ENCODE measurements at places on chromosomes 11 and 22.

DNA sequence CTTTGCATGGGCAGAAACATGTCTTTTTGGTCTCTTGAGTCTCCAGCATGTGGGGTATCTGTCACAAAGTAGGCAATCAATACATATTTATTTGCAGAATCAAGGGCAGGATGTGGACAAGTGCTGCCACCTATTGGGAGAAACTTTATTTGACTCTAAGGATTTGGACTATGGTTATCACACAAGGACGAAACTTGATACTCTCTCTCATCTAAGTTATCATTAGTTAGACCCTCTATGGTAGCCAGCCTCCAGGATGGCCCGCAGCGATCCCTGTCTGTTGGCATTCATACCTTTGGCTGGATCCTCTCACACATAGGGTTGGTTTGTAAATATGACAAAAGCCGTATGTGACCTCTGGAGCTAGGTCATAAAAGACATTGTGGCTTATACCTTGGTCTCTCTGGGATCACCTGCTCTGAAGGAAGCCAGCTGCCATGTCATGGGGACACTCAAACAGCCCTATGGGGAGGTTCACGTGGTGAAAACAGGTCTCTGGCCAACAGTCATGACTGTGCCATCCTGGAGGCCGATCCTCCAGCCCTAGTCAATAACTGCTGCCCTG is 1.1 kb upstream of the FBXO7 start:
- peak; percentile 82 for DNase-seq

DNA sequence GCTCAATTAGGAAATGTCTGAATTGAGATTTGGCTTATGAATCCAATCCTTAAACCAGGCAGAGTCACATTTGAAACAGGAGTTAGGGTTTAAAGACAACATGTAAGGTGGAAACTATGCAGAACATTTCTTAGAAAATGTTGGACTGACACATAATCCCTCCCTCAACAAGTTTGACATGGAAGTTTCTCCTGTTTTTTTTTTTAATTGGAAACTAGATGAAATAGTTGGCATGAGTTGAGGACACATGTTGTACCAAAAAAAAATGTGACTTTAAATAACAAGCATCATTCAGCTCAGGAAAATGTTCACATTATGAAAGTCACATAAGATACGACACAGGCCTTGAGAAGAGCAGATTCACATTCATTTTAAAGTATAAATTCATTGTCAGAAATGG is 154.9 kb upstream of the DDI1 start:
- no peak for DNase-seq

- DNase-seq = no peak
Measured at GRCh38 chr11:40186437-40187263, 1272.8 kb downstream of the LRRC4C start.

- DNase-seq = no peak
Measured at GRCh38 chr11:83835423-83835822, 549.3 kb upstream of the CCDC90B start.
